ENCODE measurements at places on chromosomes 11 and 22.

DNA sequence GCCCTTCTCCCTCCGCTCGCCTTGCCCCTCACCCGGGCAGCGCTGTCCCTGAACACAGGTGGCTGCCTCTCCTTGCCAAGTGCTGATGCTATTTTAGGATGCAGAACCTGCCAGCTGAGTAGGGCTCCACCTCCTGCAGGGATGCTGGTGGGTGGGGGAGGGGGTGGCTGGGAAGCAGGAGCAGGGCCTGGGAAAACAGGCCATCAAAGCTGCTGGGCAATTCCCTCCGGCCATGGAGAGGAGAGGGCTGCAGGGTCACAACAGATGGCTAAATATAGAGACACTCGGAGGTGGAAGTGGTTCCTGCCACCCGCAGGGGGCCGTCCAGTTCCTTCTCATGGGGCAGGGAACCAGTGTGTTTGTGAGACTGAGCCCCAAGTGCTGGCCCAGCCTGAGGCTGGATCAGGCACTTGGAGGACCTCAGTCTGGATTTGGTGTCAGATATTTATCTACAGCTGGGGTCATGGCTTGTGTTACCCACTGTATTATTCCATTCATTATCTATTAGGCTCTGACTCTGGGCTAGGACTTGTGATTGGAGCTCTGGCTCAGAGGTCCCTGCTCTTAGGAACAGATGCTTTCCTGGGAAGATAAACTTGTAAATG lies 59.6 kb downstream of the LRRC32 start:
- DNase-seq: no peak

GRCh38 chr22:20418211-20418788 lies 19.3 kb downstream of the SCARF2 start:
- peak; percentile 66 for DNase-seq

- no peak for DNase-seq
Measured at GRCh38 chr22:44210722-44211121, 30.0 kb downstream of the PARVG start.

DNA sequence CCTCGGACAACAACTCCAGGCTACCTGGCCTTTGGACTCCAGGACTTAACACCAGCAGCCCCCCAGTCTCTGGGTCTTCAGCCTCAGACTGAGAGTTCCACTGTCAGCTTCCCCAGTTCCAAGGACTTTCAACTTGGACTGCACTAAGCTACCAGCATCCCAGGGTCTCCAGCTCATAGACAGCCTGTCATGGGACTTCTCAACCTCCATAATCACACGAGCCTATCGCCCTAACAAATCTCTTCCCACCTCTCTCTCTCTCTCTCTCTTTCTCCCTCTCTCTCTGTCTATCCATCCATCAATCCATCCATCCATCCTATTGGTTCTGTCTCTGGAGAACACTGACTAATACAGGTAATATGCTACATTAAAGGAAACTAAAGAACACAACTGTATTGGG lies 10.7 kb downstream of the RAB30 start:
- no peak for DNase-seq

DNA sequence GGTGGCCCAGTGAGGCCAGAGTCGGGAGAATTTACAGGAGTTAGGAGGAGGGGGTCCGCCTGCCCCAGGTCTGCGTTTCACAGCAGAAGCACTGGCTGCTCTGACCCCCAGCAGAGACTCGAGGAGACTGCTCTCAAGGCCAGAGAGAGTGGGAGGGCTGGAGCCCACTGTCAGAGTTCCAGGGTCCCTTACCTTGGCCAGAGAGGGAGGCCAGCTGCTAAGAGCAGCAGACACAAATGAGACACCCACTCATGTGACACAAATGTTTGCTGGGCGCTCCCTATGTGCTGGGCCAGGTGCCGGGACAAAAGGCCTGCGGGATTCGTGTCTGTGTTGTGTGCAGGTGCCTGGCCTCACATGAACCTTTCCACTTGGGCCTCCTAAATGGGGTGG lies 2.8 kb upstream of the TNFRSF13C start:
- no peak for DNase-seq

DNA sequence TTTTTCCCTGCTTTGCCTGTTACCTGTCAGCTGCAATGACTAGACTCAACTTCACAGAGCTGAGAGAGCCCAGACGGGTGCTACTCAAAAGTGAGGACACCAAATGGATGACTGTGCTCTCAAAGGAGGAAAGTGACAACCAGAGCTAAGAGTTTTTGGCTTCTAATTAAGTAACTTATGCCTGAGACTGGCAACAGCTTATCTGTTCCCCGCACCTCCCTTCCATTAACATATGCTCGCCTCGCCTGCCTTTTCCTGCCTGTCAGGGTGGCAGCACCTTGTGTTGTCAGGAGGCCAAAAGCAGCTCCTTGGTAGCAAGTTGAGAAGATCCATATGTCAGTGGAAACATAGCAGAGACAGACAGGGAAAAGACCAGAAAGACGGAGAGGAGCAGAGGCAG lies 573.9 kb upstream of the KIRREL3 start:
- no peak for DNase-seq

DNA sequence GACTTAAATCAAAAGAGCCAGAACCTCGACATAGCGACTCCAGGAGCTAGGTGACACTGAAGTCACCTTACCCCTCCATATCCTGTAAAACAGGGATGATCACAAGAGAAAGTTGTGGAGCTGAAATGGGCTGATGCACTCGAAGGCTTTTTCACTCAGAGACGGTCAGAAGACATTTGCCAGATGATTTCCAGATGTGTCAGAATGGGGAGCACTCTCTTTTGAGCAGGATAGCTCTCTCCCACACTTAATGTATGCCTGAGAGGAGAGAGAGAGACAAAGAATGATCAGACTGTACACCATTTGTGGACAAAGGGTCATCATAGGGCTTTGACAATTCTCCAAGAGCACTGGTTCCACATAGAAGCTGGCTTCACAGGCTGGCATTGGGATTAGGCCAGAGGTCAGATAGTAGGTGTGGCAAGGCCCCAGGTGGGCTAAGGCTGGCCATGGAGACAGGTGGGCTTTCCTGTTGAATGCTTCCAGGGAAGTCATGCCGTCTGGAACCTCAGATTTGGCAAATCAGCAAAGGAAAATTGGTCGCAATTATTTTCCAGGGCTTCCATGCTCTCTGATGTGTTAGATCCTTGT lies 42.3 kb upstream of the ETS1 start:
- no peak for DNase-seq

DNA sequence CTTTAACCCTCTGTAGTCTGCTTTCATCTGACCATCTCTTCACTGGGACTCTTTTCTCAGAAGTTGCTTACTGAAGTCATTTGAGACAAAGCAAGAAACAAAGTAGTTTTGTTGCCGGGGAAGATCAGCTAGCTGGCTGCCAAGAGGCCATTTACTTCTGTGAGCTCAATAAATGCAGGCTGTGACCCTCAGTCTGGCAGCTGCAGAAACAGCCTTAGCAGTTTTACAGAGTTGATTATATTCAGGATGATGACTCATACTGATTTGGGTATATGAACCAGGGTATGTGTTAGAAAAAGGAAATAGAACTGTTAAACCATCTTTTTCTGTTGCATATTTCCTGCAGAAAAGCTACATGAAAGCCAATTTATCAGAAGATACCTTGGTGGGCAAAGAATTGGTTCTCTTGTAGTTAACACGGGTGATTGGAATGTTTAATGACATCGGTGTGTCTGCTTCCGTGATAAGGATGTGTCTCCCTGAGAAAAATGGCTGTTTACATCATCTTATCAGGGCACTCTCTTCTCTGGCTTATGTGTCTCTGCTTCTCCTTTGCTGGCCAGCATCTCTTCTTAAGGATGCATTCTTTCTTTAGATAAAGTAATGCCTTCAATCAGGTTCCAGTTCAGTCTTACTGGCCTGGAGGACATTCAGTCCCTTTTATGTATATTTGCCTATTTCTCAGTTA lies 18.5 kb downstream of the FIBIN start:
- no peak for DNase-seq
